Iris pigment epithelial cell (primary cell): ENCODE measurements at places on chromosomes 4 and X.

DNA sequence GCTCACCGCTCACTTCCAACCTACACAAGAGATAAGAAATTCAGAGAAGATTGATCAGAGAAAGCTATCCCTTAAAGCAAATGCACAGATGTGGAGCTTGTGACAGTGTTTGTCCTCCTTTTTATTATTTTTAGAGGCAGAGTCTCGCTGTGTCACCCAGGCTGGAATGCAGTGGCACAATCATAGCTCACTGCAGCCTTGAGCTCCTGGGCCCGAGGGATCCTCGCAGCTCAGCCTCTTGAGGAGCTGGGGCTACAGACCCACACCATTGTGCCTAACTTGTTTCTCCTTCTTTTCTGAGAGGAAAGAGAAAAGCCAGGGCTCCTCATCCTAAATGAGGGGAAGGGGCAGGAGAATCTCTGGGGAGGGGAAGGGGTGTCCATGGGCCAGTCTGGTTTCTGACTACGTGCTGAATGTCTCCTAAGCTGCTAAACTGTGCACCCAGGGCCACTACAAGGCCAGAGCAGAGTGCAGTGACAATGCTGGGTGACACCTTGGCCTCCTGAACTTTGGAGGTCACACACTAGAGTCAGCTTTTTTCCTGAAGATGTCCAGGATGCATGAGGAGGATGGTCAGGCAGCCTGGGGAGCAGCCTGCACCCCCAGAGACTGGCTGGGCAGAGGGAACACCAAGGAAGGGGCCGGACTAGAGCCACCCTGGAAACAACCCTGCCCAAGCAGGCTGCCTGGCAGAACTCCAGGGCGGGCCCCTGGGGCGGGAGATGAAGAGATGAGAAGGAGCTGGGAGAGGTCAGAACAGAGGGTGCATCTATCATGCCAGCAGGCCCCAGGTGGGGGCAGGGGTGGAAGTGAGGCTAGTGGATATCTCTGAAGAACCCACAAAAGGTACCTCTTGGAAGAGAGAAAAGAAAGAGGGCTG, 55.5 kb upstream of the PROM1 start:
- DNase-seq = no peak

DNA sequence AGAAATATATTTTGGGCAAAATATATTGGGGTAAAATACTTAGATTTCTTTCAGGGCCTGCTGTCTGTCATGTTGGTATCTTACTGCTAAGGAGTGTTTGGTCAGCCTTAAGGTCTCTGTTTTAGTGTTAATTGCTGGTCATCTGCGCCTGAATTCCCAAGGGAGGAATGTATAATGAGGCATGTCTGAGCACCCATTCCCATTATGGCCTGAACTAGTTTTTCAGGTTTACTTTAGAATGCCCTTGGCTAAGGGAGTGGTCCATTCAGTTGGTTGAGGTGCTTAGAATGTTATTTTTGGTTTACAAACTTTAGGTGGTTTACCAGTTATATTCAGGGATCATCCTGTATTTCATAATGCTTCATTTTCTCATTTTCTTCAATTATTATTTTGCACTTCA, 125.9 kb downstream of the CFAP299 start:
- no peak for DNase-seq

DNA sequence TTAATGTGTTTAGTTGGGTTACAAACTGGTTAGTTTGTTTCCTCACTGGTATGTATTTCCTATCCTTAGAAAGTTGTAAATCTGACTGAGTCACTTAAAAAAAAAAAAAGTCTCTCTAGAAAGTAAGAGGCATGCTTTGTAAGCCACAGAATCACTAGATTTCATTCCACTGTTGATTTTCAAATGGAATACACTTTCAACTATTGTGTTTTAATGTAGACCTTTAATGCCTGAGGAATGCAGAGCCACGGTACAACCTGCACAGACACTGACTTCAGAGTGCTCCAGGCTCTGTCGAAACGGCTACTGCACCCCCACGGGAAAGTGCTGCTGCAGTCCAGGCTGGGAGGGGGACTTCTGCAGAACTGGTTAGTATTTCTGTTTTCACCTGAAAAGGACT, 88.6 kb downstream of the HHIP start:
- DNase-seq = peak; percentile 60

DNA sequence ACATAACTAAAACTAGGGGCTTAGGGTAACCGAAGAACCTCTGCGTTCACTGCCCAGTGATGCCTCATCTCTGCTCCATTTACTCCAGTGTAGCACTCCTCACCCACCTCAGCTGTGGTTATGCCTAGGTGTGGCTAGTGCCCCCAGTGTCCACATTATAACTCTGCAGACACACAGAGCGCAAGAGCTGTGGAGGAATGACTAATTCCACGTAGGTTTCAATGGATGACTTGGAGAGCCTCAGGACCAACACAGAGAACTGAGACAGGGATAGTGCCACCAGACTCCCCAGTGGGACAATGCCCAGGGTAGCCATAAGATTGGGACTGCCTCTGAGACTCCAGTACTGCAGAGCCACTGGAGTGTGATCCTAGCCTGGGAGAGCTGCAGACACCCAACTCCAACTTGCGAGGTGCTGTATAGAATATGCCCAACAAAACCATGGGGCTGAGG, 542.4 kb upstream of the DIPK2B start:
- DNase-seq = peak; percentile 62

DNA sequence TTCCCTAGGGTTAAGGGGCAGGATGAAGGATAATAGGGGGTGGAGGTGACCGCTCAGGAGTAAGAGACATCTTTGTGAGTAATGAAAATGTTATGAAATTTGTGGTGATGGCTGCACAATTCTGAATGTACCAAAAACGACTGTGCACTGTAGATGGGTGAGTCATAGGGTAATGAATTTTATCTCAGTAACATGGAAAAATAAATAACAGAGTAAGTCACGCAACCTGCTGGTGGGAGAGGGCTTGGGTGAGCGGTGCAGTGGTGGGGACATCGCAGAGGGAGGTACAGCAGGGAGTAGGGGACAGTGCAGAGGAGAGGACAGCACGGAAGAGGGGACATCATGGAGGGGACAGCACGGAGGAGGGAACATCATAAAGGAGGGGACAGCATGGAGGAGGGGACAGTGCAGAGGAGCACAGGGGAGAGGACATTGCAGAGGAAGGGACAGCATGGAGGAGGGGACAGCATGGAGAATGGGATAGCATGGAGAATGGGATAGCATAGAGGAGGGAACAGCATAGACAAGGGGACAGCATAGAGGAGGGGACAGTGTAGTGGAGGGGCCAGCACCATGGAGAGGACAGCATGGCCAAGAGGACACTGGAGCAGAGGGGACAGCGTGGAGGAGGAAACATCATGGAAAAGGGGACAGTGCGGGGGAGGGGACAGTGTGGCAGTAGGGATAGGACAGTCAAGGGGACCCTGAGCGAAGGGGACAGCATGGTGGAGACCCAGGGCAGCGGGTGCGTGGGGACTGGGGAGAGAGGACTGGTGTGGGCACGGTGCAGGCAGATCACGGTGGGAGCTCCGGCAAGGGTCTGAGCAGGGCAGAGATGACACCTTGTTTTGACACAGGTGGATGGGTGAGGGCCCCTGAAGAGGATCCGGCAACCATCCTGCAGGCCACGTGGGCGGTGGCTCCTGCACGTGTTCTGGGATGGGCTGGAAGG, 68.5 kb upstream of the MXD4 start:
- DNase-seq = peak; percentile 86

- DNase-seq = no peak
These were observed 824.7 kb upstream of the TENM3 start for GRCh38 chr4:181418496-181418895.

DNA sequence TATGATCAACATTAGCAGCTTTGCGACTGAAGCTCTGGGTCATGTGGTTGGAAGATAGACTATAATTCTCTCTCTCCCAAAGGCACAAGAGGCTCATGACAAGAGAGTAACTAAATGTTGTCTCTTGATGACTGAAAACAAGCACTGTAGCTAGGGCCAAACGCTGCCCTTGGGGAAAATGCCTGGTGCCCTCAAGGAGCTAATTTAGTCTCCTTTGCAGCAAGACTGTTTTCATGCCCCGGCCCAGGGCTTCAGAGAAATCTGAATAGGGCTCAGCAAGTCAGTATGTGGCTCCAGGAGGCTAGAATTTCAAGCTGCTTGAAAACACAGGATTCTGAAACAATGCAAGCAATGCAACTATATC, 411.9 kb downstream of the GPAT3 start:
- DNase-seq = no peak

DNA sequence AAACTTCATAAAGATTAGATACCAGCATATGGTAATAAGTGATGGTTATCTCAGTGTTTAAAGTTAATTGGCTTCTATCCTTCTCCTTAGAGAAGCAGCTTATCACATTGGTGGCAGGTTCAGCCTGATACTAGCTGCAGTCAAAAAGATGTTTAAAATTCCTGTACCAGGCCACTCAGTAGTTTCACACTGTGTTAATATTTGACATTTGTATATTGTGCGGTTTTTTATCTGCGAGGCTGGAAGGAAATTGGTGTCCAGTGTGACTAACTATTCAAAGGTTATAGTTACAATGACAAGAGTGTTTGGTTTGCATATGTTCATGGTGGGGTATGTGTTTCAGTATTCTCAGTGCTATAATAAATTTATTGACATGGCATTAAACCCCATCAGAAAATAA, 27.5 kb upstream of the TBC1D8B start:
- no peak for DNase-seq

- peak; percentile 5 for DNase-seq
These were observed 76.0 kb upstream of the TFDP3 start for GRCh38 chrX:133294126-133294525.

DNA sequence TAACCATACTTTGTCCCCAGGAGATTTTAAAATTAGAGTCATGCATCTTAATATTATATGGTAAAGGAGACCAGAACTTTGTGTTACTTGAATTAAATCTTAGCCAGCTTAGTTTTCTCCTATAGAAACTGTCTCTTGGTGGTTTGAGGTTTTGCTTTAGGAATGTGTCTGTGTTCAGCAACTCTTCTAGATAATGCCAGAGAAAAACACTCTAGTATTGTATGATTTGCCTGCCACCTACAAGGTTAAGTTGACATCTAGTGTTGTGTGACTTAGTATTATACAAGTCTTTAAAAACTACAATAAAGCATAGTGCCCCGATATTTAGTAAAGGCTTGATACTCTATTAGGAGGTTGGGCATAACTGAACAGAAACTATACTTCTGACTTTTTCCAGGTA, 2.1 kb downstream of the UGT8 start:
- no peak for DNase-seq

GRCh38 chr4:117385526-117385925, 300.1 kb upstream of the TRAM1L1 start:
- DNase-seq = peak; percentile 0

- no peak for DNase-seq
These were observed 374.3 kb downstream of the AFF2 start for GRCh38 chrX:148874636-148875246.

GRCh38 chr4:43253541-43253940, 361.0 kb downstream of the GRXCR1 start:
- DNase-seq = no peak

- no peak for DNase-seq
These were observed 19.6 kb downstream of the TMEM175 start for GRCh38 chr4:951594-952468.

DNA sequence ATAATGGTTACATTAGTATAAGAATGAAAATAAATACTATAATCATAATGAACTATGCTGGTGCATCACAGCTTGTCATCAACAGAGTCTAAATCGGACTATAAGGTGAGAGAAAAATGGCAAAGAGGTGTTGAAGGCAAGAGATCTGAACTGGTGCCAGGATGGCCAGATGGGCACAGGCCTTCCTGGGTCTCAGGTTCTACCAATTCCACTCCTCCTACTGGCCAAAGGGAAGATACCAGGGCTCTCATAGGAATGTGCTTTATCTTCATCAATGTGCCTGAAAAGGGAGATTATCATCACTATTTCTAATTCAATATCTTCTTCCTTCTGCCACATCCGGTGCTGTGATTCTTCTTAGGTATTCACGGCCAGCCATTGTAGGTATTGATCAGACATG, 107.6 kb downstream of the GASK1B start:
- DNase-seq = no peak

DNA sequence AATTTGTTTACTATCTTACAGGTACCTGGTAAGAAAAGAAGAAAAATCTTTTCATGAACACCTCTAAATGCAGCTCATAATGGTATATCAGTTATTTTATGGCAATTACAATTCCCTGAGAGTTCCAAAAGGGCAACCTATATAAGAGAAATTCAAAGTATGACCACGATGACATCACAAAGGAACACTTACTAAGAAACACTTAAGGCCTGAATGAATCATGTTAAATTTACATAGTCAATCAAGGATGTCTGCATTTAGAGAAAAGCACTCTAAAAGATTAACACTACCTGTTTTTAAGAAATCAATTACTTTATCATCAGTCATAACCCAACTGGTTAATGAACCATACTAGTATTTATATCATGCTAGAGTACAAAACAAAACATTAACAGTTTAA, 63.9 kb downstream of the LCORL start:
- peak; percentile 39 for DNase-seq

DNA sequence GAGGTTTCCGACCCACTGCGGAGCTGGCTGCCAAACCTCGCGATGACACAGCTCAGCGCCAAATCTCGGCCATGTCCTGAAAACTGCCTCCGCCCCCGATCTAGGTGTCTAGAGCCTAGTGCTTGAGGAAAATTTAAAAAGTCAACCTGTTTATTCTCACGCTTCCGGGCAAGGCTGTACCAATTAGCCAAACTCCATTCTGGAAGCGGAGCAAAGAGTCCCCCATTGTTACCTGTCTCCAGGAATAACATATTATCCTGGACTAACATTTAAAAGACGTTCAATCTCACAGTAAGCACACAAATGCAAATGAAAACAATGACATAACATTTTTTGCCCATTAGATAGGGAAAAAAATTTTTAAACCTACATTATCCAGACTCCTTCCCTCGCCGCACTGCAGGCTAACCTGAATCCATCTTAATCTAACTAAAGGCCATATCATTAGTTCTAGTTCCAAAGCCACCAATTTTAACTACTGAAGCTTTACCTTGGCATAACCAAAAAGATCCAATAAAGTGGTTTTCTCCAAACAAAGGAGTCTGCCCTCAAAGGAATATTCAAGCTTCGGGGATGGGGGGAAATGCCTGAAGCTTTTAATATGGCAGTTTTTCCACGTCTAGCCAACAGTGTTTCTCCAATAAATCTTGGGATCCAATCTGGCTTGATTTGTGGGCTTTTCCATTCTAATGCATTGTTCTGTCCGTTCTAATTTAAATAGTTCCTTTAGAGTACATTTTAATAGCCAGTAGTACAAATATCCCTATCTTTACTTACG, 1.9 kb downstream of the HUWE1 start:
- DNase-seq = peak; percentile 3

GRCh38 chr4:143410015-143410414, 73.3 kb downstream of the GAB1 start:
- DNase-seq = no peak

GRCh38 chr4:43234626-43235415, 342.3 kb downstream of the GRXCR1 start:
- DNase-seq = no peak

GRCh38 chrX:102154900-102155805, 624 bp downstream of the BEX5 start:
- no peak for DNase-seq

- no peak for DNase-seq
These were observed 85.2 kb upstream of the CLCN4 start for GRCh38 chrX:10071451-10072144.

- peak; percentile 95 for DNase-seq
These were observed 908 bp upstream of the TLR6 start for GRCh38 chr4:38857354-38858096.

GRCh38 chr4:15327311-15328298, 100.2 kb upstream of the C1QTNF7 start:
- DNase-seq = peak; percentile 65
